ENCODE measurements at places on chromosomes 11 and 22.

DNA sequence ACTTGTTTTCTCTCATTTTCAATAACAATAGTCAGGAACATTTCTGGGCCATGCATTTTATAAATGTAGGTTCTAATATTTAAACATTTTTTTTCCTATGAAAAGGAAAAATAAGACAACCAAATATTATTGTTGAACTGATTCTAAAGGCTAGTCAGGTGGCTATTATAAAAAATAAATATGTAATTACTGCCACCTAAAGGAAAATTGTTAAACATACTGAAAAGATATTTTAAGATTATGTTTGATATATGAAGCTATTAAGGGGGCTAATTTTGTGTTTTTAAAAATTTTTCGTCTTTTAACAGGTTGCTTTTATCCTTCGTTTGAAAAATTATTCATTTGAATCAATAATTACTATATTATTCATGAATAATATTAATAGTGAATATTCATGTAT, 62.2 kb upstream of the FDX1 start:
- DNase-seq, result no peak

- no peak for DNase-seq
These were observed 61.7 kb downstream of the PTPRJ start for GRCh38 chr11:48041877-48042695.

- DNase-seq, result no peak
These were observed 1.7 kb downstream of the YAP1 start for GRCh38 chr11:102111787-102112508.

- DNase-seq, result no peak
These were observed 999 bp downstream of the TSKU start for GRCh38 chr11:76783896-76784813.

DNA sequence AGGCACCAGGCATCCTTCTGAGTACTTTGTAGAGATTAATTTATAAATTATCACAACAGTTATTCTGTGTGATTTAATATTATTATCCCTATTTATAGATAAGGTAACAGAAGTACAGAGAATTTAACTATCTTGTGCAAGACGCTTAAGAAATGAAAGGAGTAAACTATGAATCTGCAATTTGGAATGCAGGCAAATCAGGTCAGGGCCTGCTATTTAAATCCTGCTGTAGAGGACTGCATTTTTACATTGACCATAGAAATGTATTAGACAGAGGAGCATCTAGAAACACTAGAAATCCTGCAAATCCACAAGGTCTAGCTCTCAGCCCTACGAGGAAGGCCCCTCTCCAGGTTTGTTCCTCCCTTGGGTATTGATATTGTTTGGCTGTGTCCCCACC, 336.2 kb downstream of the ETS1 start:
- no peak for DNase-seq

- no peak for DNase-seq
These were observed 18.6 kb upstream of the PARVB start for GRCh38 chr22:44005524-44005923.

DNA sequence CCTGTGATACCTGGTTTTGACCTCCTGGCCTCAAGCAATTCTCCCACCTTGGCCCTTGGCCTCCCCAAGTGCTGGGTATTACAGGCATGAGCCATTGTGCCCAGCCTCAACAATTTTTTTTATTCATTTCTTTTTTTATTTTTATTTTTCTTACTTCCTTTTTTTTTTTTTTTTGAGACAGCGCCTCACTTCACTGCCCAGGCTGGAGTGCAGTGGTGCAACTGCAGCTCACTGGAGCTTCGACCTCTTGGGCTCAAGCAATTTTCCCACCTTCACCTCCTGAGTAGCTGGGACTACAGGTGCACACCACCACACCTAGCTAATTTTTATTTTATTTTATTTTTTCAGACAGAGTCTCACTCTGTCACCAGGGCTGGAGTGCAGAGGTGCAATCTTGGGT, 25.5 kb upstream of the CECR2 start:
- DNase-seq, result no peak

- peak; percentile 20 for DNase-seq
These were observed 442 bp downstream of the COPB1 start for GRCh38 chr11:14499178-14499559.

DNA sequence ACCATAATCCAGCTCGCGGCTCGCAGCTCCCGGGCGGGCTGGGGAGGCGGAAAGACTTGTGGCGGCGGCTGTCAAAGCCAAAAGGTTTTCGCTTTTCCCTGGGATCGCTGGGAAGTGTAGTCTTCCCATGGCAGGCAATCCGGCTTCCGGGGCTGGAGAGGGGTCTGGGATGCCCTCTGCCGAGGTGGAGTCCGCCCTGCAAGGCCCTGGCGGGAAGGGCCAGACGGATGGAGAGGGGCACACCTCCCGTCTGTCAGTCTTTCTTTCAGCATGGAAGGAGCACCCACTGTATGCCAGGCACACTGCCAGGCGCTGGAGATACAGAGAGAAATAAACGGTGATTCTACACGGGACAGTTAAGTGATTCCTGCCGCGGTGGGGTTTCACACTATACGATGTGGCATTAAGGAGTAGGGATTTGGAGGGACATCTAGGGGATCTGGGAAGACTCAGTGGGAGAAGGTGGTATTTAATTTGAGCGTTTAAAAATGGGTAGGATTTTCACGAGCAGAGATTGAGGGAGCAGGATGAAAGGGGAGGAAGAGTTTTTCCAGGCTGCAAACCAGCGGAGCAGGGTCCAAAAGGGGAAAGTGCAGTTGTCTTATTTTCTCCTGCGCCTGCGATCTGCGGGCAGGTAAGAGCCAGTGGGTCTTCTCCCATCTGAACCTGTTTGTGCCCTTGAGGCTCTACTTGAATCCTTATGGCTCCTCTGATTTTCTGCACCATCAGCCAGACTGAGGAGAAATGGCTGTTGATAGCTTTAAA, at the start of gene BACE1:
TSS of gene BACE1 (minus strand) at position 60 of the 765 bp plus-strand sequence. CDS start 461 bp downstream, outside the sequence.
- DNase-seq, result no peak

DNA sequence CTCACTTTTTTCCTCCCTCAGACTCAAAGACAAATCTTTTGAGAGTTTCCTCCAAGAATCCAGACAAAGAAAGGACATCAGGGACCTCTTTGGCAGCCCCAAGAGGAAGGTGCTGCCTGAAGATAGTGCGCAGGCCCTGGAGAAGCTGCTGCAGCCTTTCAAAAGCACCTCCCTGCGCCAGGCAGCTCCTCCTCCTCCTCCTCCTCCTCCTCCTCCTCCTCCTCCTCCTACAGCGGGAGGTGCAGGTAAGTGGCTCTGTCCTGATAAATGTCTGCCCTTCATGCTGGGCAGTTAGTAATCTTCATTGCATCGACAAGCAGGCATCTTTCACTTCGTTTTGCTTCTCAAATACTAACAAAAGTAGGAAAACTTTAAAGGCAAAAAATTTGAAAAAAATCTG, 82.8 kb upstream of the PARVA start:
- no peak for DNase-seq

DNA sequence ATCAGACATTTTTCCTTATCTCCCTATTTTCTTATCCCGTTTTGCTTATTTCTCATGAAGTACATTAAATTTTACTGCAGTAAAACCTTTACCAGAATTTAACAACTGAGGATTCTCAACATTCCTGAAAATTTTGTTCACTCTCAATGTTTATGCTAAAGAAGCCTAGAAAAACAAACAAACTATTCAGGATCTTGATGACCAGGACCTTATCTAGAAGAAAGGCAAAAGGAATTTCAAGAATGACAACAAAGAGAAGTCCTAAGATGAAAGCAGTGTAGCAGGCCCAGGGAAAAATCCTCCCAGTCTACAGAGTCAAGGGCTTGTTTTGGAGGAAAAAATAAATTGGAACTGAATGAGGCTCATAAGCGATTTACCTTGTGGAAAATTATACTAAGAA, 283.3 kb upstream of the ARHGAP42 start:
- no peak for DNase-seq
